Adipose tissue (tissue), 3 donors: ENCODE measurements at places on chromosomes 13 and 19. TPM values are rescaled to one million over a fixed set of nuclear protein-coding genes. Genes with fewer than 3 reads are reported as not detected.

Gene OR7D2
- 0.11 TPM for polyA plus RNA-seq

Gene SRRM5
- 0.20 TPM for polyA plus RNA-seq

Gene FBXO27
- 4.4 TPM for polyA plus RNA-seq

Gene SPACA4
- not detected for polyA plus RNA-seq

Gene CEACAM16
- polyA plus RNA-seq: not detected

Gene ZNF256
- polyA plus RNA-seq: 1.1 TPM

Gene KLF1
- 0.04 TPM for polyA plus RNA-seq
